M059J (cell line): ENCODE measurements at places on chromosomes 12 and 14. TPM values are rescaled to one million over a fixed set of nuclear protein-coding genes. Genes with fewer than 3 reads are reported as not detected.

The SMCO2 gene
- total RNA-seq, result 1.6 TPM in 1 of 2 replicates, not detected in the other

The DIO3 gene
- not detected in 2 replicates for total RNA-seq

The KRT83 gene
- 0.22 TPM in 1 of 2 replicates, not detected in the other for total RNA-seq

The AMHR2 gene
- not detected in 2 replicates for total RNA-seq

The AKAP3 gene
- 1.1 and 2.0 TPM in 2 replicates for total RNA-seq

The ASCL1 gene
- not detected in 2 replicates for total RNA-seq

DNA sequence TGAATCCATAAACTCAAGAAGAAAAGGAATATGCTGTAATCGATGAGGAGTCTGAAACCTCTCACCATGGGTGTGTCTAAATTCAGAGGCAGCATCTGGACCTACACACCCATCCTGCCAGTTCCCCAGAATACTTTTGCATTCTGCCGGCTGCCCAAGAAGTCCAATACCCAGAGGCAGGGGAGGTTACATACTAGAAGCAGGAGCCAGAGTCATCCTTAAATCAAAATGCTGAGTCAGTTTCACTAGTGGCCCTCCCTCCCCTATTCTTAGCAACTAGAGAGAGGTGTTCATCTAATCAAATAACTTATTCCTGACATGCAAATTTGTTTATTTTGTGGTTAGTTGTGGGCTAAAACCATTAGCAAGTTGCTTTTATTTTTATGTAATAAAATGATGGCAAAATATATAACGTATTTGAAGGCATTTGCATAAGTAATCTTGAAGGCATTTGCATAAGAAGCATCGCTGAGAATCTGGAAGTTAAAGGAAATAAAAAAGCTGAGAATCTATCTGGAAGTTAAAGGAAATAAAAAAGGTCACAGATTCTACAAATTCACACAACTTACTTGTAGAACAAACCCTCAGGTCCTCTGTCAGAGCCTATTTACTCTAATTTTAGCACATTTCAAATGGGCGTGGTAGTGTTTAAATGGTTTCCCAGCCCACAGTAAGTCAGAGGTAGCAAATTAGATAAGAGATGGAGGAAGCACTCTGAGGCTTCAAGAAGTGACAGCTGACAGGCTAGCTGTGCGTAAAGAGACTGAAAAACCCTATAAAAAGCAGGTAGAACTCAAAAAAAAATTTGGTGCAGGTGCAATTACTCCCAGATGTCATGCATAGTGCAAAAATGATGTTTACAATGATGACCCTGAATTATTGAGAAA is 7.8 kb downstream of the BHLHE41 start:
- peak; percentile 21 for DNase-seq

GRCh38 chr12:54134850-54135249 is 53.9 kb downstream of the SMUG1 start:
- DNase-seq, result no peak

DNA sequence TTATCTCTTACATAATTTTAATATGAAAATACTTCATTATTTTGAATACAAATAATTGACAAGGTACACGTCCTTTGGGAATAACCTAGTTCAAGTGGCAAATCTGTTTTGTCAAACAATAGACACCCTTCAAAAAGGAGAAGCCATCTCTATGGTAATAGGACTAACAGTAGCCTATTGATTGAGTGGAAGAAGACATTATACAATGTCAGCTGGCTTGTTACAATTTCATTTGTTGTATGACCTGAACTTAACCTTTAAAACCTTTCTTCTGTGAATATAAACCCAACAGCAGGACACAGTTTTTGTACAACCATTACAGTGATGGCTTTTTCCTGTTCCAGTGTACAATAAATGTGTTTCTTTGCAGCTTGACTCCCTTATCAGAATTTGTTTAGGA is 8.1 kb downstream of the TMEM260 start:
- no peak for DNase-seq

GRCh38 chr12:43806737-43807072 is 588 bp upstream of the TWF1 start:
- DNase-seq, result no peak

DNA sequence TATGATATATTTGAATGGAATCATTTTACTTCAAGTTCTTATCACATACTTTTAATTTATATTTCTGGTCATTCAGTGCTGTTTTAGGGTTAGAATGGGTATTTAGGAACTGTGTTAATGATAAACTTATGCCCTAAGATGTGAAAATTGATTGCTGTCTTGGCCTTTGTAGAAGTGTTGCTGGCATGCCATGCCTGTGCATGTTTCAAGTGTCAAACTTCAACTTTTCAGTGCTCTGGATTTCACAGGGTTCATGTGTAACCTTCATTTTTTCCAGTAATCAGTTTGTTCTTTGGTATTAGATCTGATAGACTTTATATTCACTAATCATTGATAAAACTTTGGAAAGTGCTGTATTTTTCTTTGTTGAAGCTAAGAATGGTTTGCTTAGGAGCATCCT is 36.6 kb downstream of the YLPM1 start:
- no peak for DNase-seq

DNA sequence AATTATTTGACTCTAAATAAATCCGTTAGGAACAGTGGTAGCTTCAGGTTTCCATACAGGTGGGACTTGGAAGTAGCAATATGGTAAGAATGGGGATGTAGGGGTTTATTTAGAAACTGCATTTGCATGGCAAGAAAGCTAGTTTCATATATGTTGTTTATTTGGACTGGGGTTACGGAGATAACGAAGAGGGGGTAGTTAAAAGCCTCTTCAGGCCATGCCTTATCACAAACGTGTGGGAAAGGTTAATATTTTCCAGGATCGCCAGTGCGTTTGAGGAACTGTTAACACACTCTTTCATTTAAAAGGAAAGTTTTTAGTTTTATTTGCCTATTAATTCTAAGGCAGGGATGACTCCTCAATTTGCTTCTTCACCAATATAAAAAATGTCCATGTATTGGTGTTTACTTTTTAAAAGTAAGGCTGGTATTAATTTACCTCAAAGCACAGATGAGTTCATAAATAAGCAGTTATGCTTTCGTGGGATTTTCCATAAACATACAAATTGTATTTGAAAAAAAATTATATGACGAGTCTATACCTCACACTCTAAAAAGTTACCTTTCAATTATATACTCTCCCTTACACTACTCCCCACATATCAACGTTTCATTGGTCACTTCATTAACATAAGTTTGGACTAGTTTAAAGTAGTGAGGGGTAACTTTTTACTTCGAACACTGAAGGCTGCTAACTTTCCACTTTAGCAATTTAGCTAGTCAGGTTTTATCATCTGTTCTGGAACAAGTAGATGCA is 814 bp downstream of the RAB2B start:
- DNase-seq, result no peak

DNA sequence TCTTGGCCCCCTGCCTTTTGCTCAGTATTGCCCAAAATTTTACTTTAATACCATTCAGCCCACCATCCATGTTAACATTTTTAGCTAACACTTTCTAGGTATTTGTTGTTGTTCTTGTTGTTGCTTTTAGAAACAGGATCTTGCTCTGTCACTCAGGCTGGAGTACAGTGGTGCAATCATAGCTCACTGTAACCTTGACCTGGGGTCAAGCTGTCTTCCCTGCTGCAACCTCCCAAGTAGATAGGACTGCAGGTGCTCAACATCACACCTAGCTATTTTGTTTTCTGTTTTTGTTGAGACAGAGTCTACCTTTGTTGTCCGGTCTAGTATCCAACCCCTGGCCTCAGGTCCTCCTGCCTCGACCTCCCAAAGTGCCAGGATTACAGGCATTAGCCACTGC is 4.0 kb downstream of the MIPOL1 start:
- no peak for DNase-seq

DNA sequence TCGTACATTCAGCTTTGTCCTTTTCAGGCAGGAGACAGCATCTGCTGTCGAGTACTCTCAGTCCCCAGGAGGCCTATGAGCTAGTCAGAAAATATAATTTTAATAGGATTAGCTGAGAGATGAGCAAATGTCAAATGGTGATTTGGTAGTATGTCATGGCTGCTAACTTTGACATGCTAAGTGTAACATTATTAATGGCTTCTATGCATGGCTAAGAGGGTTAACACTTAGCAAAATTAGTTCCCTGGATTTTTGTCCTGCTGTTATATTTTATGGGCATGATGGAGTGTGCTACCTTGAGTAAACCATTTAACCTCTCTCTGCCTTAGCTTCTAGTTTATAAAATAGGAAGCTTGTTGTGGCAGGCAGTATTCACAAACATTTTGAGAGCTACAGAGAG is 2.9 kb upstream of the PCNX1 start:
- no peak for DNase-seq

GRCh38 chr12:13000616-13000924 is 505 bp upstream of the HEBP1 start:
- peak; percentile 66 for DNase-seq

DNA sequence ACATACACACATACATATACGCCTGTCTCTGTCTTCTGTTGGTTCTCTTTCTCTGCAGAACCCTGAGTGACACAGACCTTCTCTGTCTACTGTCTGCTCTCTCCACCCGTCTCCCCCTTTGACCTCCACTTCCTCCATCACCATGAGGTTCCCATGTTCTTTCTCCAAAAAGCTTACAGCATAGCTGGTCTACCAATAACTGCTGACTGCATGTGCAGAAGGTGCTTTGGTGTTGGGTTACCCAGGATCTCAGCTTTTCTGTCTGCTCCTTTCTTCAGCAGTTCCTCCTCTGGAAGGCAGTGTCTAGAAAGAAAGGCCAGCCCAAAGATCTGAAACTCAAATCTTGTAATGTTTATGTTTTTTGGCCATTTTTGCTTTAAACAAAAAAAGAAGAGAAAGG is 125.6 kb downstream of the SMOC1 start:
- DNase-seq, result no peak

GRCh38 chr12:62211510-62211909 is 48.7 kb upstream of the USP15 start:
- DNase-seq, result no peak

- DNase-seq, result no peak
Observed at GRCh38 chr12:63955831-63956666, 111.5 kb downstream of the SRGAP1 start.

DNA sequence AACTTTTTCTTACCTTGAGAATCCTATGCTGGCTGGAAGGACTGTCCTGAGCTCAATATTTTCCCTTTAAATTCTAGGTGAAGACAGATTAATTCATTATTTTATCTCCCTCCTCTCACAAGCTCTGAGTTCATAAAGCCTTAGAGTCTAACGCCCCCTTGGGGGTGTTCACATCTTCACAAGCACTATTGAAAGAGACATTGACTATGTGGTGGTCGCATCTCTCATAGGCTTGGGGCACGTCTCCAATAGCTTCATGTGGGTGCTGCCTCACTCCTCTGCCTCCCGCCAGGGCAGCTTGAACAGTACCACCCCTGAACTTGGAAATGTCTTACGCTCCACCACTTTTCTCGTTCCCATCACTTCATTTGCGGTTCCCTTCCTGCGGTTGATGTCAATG is 106.2 kb downstream of the UNC79 start:
- DNase-seq, result peak; percentile 7

- DNase-seq, result no peak
Observed at GRCh38 chr14:94600148-94600545, 12.0 kb upstream of the SERPINA3 start.

GRCh38 chr12:78898416-78898815 is 33.8 kb downstream of the SYT1 start:
- DNase-seq, result peak; percentile 34

DNA sequence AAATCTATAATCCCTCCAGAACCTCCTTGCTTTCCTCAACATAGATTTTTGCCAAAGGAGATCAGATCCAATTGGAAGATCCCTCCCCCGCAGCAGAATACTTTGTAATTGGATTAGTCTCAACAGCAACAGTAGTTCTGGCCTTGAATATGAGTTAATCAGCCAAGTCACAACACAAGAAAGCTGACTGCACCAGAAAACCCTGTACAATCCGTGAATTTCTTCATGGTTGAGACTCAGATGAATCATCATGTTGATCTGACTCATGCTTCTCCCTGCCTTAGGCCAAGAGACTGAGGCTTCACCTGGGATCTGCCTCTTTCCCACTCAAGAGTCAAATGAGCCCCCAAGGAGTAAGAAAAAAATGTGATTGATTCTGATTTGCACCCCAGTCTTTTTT is 3.0 kb upstream of the METTL17 start:
- peak; percentile 94 for DNase-seq

DNA sequence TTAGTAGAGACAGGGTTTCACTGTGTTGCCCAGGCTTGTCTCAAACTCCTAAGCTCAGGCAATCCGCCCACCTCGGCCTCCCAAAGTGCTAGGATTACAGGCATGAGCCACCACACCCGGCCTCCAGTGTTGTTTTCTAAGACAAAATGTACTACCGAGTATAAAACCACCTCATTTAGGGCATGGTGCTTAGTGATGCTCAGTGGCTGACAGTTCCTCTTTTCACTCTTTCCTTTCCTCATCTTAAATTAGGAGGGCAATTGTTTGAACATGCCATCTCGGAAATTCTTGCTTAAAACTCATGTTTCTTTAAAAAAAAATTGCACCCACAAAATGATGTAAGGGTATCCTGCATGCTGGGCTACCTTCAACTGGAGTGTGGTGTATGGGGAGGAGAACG is 89.0 kb downstream of the RFX4 start:
- no peak for DNase-seq

- no peak for DNase-seq
Observed at GRCh38 chr14:65329481-65329880, 83.0 kb upstream of the FUT8 start.

DNA sequence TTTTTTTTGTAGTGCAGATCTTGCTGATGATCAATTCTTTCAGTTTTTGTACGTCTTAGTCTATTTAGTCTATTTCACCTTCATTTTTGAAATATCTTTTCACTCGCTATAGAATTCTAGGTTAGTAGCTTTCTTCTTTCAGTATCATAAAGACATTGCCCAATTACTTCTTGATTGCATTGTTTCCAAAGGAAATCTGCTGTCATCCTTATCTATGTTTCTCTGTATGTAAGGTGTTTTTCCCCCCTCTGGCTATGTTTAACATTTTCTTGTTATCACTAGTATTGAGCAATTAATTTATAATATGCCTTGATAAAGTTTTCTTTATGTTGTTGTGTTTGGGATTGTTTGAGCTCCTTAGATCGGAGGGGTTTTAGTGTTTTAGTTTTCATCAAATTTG is 171.9 kb downstream of the BMP4 start:
- no peak for DNase-seq

DNA sequence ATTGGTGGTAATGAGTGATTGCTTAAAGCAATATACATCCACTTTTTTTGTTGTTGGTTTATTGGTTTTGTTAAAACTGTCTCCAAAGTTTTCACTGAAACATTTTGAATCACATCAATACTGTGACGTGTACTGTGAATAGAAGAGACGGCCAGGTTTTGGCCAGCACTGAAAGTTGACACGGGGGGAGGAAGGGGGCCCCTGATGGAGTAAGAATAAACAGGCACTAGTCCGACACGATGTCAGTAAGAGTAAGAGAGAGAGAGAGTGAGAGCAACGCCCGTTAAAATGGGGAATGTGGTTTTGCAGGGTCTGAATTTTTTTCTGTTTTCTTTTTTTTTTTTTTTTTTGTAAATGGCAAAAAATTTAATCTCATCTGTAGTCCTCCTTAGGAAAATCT is 14.7 kb downstream of the PEBP1 start:
- no peak for DNase-seq

GRCh38 chr12:119990382-119990874 is 1.4 kb downstream of the BICDL1 start:
- no peak for DNase-seq

- DNase-seq, result peak; percentile 60
Observed at GRCh38 chr12:67531051-67531450, 117.5 kb upstream of the DYRK2 start.
